ENCODE measurements at places on chromosomes 12 and 14.
A peak's percentile ranks its signal among the peaks of the same experiment; 100 is the strongest.

GRCh38 chr14:55702511-55702910, 122.5 kb downstream of the KTN1 start:
- no peak for DNase-seq

DNA sequence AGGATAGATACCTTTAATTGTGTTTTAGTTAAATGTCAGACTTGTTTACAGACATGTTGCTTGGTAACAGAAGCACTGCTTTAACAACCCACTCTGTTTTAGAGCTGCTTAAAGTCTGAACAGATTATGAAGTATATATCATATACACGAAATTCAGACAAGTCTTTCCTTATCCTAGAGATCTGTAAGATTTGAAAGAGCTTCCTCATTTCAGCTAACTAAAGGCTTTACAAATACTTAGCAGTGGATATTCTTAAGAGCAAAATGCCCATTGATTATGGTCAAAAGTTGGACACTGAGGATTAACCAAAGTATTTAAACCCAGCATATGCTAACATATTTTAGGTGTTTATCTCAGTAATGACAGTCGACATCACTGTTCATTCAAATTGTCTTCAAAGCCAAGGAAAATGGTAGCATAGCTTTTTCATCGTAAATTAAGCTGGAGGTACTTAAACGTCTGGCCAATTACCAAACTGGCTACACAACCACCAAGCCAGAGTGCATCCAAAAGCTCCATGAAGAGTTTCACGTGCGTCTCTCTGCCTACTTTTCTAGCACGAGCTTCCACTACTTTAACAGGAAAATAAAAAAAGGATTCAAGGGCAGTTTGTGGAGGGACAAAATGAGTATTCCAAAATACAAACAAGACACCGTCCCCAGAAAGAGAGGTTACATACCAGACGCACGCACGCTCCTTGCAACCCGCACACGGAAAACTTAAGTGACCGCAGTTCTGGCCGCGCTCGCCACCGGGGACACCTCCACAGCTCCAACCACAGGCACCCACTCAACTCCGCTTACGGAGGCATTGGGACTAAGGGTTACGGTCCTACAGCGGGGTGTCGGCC, 565 bp downstream of the CEP83 start:
- DNase-seq: peak; percentile 14

DNA sequence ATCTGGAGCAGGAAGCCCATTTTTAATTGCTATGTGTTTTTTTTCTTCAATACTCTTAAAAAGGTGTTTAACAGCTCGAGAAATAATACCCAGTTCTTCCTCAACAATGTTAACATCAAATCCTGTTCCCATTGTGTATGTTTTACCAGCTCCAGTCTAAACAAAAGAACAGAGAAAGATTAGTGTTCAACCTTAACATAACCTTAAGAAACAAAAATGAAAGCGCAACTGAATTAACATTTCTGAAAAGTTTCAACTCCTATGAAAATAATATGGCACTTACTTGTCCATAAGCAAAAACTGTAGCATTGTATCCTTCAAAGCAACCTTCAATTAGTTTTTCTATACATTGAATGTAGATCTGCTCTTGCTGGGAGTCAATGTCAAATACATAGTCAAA, 73.2 kb downstream of the KIF21A start:
- DNase-seq: no peak

DNA sequence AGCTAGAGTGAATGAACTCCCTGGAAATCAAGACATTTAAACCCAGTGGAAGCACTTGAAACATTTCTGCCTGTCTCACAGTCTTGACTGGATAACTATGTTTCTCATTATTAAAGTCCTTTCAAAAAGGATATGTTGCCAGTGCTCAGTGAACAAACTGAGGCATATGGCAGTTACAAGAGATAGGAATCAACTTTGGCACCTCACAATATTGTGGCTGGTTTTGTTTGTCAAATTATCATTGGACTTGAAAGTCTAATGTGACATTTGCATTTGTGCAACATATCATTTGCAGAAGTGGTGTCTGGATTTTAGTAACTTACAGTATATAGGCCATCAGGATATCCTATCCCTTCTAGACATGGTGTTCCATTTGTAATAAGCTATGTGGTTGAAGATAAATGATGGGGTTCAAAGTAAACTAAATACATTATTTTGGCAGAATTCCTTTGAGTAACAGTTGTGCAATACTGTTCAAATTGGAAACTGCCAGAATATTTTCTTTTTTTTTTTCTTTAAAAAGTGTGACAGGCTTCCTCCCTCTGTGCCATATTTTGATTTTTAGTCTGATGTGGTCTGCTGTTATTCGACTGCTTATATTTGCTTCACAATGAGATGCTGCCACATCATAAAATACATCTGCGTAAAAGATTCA, 927.7 kb downstream of the FLRT2 start:
- no peak for DNase-seq

GRCh38 chr14:28677381-28677780, 89.2 kb upstream of the FOXG1 start:
- DNase-seq: no peak

All from retinal pigment epithelial cell (primary cell).